ENCODE measurements at places on chromosomes 2 and 18.

DNA sequence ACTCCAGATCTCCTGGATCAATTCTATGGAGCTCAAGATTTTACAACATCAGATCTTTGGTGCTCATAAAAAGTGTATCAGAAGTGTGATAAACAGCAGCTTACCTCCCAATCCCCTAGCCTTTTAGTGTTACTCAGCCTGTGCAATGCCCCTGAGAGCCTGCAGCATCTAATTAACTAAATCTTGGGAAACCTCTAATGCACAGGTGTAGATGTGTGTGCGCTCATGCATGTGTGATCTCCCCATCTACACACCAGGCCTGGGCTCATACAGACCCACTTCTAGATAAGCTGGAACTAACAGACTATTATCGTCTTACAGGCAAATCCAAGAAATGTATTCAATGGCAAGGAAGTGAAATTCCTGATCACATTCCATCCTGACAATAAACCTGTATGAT is 7.5 kb downstream of the SUCLG1 start:
- no peak for DNase-seq

GRCh38 chr18:56831988-56832387 is 180.8 kb downstream of the WDR7 start:
- DNase-seq, result no peak

DNA sequence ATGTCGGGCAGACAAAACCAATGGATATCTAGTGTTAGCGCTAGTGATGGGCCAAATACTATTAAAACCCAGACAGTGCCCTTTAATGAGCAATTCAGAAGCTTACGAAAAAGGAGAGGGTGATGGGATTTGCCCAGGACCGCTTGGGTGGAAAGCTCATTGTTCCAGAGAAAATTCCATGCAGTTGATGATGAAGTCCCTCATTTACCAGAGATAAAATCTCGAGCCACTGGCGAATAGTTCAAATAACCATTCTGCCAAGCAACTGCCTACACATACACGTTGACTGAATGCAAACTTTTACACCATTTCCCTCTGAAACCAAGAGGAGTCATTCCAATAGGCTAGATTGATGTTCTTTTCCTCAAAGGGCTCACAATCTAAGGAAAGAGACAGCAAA is 73.6 kb upstream of the ARL4C start:
- no peak for DNase-seq

DNA sequence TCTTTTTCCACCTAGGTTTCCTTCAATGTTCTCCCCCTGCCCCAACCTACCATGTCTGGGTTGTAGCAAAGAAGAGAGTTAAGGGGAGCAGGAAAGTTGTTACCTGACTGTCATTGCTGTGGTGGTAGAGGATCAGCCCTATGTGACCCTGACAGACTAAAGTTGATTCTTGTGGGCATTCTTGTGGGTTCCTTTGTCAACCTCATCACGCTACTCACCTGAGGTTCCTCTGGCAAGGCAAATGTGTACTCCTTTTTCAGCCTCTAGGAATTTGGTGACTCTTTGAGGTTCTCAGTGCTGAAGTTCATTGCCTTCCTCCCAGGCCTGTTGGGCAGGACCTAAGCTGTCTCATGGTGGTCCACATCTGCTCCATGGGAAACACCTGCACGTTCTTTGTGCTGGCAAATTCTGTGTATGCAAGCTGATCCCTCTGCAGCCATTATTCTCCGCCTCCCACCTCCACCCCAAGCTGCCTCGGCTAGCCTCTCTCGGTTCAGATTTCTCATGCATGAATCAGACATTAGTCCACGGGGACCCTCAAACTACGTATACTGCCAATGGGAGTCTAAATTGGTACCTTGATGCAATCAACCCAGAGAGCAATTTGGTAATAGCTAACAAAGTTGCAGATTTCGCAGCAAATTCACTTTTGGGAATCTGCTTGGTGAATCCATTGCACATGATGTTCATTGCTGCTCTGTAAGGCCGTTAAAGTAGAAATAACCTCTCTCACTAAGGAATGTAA is 1.5 kb upstream of the GMCL1 start:
- DNase-seq, result no peak

GRCh38 chr18:69980982-69981804 is 33.5 kb upstream of the CD226 start:
- DNase-seq, result no peak

Measured in GM19239 (cell line).